ENCODE measurements at places on chromosomes 7 and 10.

DNA sequence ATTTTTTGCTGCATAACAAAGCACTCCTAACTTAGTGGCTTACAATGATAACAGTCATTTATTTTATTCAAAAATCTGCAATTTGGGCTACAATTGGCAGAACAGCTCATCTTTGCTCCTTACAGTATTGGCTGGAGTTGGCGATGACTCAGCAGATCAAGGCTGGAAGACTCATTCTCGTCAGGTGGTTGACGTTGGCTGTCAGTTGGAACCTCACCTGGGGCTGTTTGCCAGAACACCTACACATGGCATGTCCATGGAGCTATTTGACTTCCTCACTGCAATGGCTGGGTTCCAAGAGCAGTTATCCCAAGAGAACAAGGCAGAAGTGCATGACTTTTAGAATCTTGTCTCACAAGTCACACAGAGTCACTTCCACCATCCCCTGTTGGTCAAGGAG, 75.1 kb downstream of the NOD1 start:
- DNase-seq: no peak

- DNase-seq: no peak
These were observed 14.0 kb upstream of the ZNF273 start for GRCh38 chr7:64888901-64889685.

DNA sequence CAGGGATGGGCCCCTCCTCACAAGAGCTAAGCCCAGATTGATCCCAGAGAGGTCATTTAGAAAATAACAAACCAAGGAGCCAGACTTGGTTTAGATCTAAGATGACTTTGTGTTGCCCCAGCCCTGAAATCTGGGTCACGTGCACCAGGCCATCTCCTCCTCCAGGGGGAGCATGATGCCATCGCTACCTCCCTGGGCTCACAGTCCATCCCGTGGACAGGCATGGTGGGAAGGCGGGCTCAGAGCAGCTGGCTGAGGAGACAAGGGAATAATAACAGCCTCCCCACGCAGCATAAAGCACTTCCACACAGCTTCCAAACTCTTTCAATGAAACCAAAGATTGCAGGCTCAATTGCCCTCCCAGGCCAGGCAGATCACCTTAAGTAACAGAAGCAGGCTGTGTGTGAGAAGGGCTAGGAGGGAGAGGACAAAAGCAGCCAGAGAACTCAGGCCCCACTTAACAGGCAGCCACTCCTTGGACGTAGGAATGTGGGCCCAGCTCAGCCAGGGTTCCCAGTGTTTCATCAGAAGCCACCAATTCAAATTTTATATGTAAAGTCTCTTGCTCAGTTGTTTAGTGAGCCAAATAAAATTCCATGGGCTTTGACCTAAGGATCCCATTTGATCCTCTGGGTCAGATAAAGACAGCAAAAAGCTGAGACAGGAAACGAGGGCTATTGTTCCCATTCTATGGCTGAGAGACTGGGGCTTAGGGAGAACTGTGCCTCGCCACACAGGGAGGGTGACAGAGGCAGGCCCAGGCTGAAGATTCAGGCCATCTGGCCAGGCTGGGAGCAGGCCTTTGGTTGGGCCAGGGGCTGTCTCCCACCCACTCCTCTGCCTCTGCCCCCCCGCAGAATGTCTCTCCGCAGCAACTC, 100.2 kb downstream of the COL13A1 start:
- no peak for DNase-seq

- DNase-seq: no peak
These were observed 233.3 kb downstream of the MAD1L1 start for GRCh38 chr7:1999278-1999984.

DNA sequence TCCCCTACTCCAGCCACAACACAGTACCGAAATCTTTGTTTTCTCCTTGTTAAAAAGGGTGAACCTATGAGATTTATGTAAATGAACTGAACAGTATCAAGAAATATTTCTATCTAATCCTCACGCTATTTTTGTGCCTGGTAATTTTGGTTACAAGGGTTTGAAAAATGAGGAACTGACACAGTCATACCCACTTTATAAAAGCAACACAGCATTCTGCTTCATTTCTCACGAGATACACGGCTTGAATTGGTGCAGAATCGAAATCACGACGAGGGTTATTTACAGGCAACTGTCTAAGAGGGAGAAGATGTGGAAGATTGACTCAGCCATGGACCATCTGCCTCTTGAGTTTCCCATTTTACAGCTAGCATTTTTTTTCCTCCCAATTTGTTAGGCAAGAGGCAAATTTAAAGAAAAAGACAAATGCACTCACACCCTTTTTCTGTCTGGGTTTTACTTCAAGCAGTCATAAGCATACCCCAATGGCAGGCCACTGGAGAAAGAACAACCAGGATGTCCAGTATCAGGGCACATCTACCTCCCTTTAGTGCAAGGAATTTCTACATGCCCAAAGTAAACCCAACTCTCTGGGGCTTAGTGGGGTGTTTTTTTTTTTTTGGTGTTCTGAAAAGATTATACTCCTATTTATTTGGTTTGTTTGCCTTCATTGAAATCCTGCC, 108.1 kb downstream of the ITGB8 start:
- DNase-seq: no peak

DNA sequence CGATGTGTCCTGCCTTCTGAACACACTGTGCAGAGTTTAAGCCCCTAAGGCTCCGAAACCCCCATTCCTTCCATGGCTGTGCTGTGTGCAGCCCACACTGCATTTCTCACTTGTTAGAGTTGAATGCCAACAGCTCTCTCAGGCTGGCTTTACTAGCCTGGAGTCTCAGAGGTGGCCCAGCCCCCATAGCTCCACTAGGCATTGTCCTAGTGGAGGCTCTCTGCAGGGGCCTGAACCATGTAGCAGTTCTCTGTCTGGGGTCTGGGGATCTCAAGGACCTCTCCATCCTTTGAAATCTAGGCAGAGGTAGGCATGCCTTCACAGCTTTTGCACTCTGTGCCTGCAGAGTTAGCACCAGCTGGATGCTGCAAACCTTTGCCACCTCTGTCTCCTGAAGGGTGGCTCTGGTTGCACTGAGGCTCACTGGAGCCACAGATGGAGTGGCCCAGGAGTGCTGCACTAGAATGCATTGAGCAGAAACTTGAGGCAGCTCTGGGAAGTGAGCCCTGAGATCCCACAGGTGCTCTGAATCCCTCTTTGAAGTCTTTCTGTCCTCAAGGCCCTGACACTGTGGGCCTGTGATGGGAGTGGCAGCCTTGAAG, 301.7 kb downstream of the DGKB start:
- no peak for DNase-seq

GRCh38 chr7:46719616-46720015, 798.5 kb upstream of the IGFBP3 start:
- DNase-seq: no peak

DNA sequence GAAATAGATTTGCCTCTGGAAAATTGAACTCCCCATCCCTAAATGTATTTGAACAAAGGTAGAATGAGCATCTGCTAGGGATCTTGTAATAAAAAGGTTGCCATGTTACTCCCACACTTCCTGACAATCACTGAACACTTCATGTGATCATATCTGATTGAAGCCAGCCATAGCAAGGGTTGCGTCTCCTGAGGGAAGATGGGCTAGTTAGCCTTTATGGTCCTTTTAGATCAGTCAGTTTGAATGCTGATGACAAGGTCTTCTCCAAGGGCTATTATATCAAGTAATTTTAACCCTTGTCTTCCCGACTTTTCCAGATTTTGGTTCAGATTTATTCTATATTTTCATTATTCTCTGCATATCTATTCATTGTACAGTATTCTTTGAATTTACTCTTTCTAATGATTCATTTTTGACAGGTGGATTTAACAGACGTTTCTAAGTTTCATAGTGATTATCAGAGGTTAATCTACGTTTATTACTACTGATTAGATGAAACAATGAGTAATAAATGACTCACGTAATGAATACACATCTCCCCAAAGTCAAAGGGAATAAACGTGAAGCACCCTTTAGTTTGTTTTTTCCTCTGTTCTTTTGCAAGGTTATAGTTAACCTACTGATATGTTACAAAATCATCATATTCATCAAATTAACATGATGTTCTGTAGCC, 28.1 kb downstream of the CSGALNACT2 start:
- DNase-seq: no peak

DNA sequence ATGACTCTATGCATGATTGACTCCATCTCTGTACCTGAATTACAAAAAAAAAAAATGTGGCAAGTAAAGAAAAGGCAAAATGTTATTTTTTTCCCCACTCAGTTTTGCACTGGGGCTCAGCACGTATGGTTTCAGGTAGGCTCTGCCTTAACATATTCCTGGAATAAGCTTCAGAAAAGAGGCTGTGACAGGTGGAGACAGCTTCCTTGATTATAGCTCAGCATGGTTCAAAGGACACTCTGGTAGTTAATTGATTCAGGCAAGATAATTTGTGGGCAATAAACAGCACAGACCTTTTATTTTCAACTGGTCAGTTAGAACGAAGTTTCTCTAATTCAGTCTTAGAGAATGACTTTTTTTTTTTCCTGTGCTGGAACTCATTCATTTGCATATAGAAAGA, 347.3 kb downstream of the GALNT17 start:
- DNase-seq: no peak

- DNase-seq: no peak
These were observed 31.6 kb downstream of the GARIN1A start for GRCh38 chr7:128703609-128704241.

GRCh38 chr7:36512616-36513015, 123.0 kb downstream of the ANLN start:
- DNase-seq: no peak

GRCh38 chr7:27080844-27081436, 14.9 kb downstream of the HOXA1 start:
- DNase-seq: no peak
